HCT116 (cell line): ENCODE measurements at places on chromosomes 2 and 18. TPM values are rescaled to one million over a fixed set of nuclear protein-coding genes. Genes with fewer than 3 reads are reported as not detected.
A peak's percentile ranks its signal among the peaks of the same experiment; 100 is the strongest.

DNA sequence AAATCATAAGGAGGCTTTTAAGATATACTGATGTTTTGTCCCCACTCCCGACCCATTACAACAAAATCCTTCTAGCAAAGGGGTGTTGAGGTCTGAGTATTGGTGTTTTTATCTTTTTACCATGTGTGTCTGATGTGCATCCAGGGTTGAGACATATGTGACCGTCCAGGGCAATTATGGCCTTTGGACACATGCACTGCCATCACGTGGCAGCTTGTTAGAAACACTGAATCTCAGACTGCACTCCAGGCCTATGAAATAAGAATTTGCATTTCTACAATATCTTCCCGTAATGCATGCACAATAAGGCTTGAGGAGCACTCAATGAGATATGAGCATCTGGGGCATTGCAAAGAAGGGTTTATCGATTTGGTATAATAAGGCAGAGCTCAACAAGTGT lies 235.1 kb upstream of the ZNF804A start:
- no peaks in the 10 kb centered on the region for H3K4me1 ChIP-seq
- H3K27ac ChIP-seq: no peak overlapping the region
- H3K4me3 ChIP-seq: no peak overlapping the region
- H3K27me3 ChIP-seq: no peaks in the 10 kb centered on the region
- no peaks in the 10 kb centered on the region for H3K36me3 ChIP-seq

- no peaks in the 10 kb centered on the region for H3K27me3 ChIP-seq
- no peak for DNase-seq
- no peaks in the 10 kb centered on the region for H3K36me3 ChIP-seq
- H3K27ac ChIP-seq: no peak overlapping the region
These were observed 956.3 kb downstream of the SLC4A3 start for GRCh38 chr2:220583725-220584124.

DNA sequence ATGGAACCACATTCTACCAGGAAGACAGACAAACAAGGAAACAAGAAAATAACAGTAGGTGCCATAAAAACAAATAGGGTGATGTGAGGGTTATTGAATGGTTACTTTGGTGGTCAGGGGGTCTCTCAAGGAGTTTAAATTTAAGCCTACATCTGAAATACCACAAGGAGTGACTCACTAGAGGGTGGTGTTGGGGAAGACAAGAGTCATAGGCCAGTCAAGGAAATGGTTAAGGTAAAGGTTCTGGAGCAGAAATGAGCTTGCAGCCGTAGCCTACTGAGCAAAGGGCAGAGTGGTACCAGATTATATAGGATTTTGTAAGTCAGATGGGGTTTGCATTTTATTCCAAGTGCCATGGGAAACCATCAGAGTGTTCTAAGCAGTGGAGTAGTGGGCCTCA lies 135.6 kb upstream of the DAPL1 start:
- H3K27me3 ChIP-seq: no peaks in the 10 kb centered on the region
- no peak for DNase-seq
- no peak overlapping the region for H3K27ac ChIP-seq
- no peaks in the 10 kb centered on the region for H3K4me1 ChIP-seq
- H3K4me3 ChIP-seq: no peak overlapping the region

- DNase-seq: no peak
- H3K4me3 ChIP-seq: no peak overlapping the region
- H3K36me3 ChIP-seq: no peaks in the 10 kb centered on the region
- H3K4me1 ChIP-seq: peaks cover 5% of the 10 kb centered on the region
- H3K27ac ChIP-seq: no peak overlapping the region
These were observed 1.9 kb upstream of the CYP27A1 start for GRCh38 chr2:218780046-218780445.

DNA sequence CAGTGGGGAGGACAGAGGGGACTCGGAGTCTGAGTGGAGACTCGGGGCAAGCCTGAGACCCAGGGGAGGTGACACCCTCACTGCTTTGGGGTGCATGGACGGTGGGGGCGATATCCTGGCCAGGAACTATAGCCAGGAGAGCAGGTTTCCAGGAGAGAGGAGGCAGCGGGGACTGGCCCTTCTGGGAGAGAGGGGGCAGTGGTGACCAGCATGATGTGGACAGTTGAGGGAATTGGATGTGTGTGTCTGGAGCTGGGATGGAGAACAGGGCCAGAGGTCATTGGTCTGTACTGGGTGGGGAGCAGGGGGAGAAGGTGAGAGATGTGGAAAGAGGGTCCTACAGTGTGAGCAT lies 63.6 kb downstream of the ACKR3 start:
- H3K4me1 ChIP-seq: no peaks in the 10 kb centered on the region
- H3K36me3 ChIP-seq: no peaks in the 10 kb centered on the region
- no peak overlapping the region for H3K4me3 ChIP-seq
- no peak for DNase-seq
- H3K27ac ChIP-seq: no peak overlapping the region

- peaks cover 20% of the 10 kb centered on the region for H3K4me1 ChIP-seq
- no peak overlapping the region for H3K27ac ChIP-seq
- peak; percentile 18 for DNase-seq
- H3K4me3 ChIP-seq: 0 out of 2 replicates have a peak overlapping the region, but pooled peaks have one; percentile 4
These were observed 33.3 kb downstream of the NAB1 start for GRCh38 chr2:190682168-190682567.

GRCh38 chr2:240874715-240875227 lies 6.1 kb downstream of the AGXT start:
- H3K27ac ChIP-seq: no peak overlapping the region
- H3K36me3 ChIP-seq: no peaks in the 10 kb centered on the region
- no peaks in the 10 kb centered on the region for H3K4me1 ChIP-seq
- no peak overlapping the region for H3K4me3 ChIP-seq

Gene KLHL29
- 16.7 TPM for total RNA-seq

Gene MC2R
- total RNA-seq: not detected

Gene LRATD1
- 0.07 TPM for total RNA-seq
